Foreskin keratinocyte (primary cell): ENCODE measurements at places on chromosomes 5 and 9. TPM values are rescaled to one million over a fixed set of nuclear protein-coding genes. Genes with fewer than 3 reads are reported as not detected.
A peak's percentile ranks its signal among the peaks of the same experiment; 100 is the strongest.

GRCh38 chr9:90894986-90895687 lies 93.5 kb downstream of the SYK start:
- DNase-seq: peak; percentile 79

GRCh38 chr9:135002802-135003201 lies 84.7 kb upstream of the OLFM1 start:
- no peak for DNase-seq

GRCh38 chr5:125115195-125115525 lies 368.7 kb upstream of the ZNF608 start:
- no peak for DNase-seq

GRCh38 chr5:77232574-77233358 lies 22.3 kb downstream of the PDE8B start:
- no peak for DNase-seq

- no peak for DNase-seq
Measured at GRCh38 chr5:121873409-121873808, 21.7 kb downstream of the FTMT start.

Gene PCDHGA4
- 0.04 and 0.07 TPM in 2 replicates for total RNA-seq

Gene P4HA2
- 49.9 and 74.4 TPM in 2 replicates for total RNA-seq

Gene IFNA2
- total RNA-seq: not detected in 2 replicates

Gene SPAAR
- total RNA-seq: not detected in 2 replicates

Gene EPB41L4A
- total RNA-seq: 2.5 and 9.3 TPM in 2 replicates
